CD4-positive, alpha-beta T cell treated with Interleukin-15 for 1 hour (primary cell): ENCODE measurements at places on chromosomes 2 and 18.

GRCh38 chr2:235500110-235500760 is 6.4 kb downstream of the AGAP1 start:
- no peak for DNase-seq

DNA sequence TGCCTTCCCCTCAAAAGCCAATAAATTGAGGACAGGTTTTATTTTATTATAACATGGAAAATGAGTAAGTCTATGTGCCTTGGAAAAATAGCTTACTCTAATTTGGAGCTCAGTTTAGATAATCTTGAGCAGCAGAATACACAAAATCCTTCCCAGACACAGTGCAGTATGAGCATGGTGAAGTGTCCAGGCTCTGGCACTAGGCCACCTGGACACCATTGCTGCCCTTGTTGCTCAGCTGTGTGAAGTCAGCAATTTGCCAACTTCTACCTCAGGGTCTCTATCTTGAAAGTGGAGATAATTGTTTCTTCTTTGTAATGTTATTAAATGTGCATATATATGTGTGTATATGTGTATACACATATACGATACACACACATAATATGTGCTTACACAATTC is 104.9 kb upstream of the CAVIN2 start:
- DNase-seq = no peak

GRCh38 chr18:51028201-51028805 is 1.7 kb upstream of the SMAD4 start:
- DNase-seq = no peak

- DNase-seq = no peak
Observed at GRCh38 chr2:37652199-37652640, 19.2 kb downstream of the CDC42EP3 start.

GRCh38 chr2:119683713-119684443 is 4.9 kb downstream of the TMEM177 start:
- no peak for DNase-seq

DNA sequence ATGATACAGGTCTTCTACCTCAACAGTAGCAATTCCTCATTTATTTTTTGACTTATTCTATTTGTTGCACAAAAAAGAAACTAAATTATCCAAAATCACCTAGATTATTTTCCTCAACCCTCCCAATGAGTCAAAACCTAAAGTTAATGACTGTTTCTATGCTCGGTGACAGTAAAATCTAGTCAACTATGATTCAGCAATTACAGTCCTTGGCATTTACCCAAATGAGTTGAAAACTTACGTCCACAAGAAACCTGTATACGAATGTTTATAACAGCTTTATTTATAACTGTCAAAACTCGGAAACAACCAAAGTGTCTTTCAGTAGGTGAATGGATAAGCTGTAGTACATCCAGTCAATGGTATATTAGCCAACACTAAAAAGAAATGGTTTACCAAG is 439.3 kb downstream of the CBLN2 start:
- DNase-seq = no peak

- DNase-seq = no peak
Observed at GRCh38 chr2:137964859-137965459, 686 bp downstream of the HNMT start.

DNA sequence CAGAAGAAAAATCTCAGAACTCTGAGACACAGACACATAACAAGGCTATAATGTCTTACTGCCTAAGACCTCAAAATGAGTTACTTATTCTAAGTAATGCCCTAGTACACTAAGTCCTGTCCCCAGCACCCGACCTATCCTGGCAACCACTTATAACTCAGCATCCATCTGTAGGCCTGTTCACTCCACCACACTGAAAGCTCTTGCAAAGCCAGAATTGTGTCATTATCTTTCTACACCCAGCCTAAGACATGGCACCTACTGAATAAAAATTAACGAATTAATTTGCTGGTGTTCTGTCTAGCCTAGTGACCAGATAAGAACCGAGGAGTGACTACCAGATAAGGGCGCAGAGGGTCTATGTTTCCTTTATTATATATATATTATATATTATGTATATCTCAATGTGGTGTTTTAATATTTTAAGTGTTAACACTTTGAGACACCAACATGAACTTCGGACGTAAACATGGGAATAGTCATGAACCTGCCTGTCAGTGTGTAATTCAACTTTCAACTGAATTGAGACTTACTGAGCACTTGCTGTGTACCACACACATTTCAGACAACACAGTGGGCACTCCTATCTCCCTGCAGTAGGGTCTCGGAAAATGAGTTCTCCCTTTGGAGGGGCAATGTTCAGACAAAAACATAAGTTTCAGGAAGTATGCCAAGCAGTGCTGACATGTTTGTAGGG is 27.7 kb downstream of the TMEM131 start:
- DNase-seq = no peak

DNA sequence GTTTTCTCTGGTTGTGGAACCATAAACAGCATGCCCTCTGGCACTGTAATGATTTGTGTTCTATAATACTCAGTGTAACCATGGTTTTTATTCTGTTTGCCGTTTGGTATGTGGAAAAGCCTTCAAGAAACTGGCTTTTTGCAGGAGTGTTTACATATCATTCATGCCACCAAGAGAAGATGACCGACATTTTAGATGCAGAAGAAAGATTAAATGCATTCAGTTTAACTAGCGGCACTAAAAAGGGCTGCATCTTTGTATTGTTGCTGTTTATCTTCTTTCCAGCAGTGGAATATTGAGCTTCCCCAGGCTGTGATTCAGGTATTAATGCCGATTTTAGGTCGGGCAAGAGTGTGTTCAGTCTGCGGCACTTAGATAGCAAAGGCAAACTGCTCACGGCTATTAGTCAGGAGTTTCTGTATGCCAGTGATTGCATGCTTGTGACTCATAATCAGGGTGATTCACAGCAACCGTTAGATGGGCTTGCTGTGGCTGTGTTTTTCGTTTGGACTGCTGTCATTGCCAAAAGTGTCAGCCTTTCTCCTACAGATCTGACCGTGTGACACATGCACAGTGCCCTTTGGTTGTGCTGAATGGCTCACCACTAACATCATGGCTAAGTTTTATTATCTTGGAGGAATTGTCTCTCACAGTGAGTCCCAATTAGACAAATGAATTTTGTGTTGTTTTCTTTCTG is 479.7 kb downstream of the PARD3B start:
- DNase-seq = no peak

GRCh38 chr2:135245071-135245470 is 193.0 kb downstream of the RAB3GAP1 start:
- DNase-seq = no peak

GRCh38 chr2:173785813-173786212 is 179.4 kb downstream of the SP3 start:
- no peak for DNase-seq

GRCh38 chr18:12929477-12930083 is 18.2 kb upstream of the SEH1L start:
- no peak for DNase-seq

DNA sequence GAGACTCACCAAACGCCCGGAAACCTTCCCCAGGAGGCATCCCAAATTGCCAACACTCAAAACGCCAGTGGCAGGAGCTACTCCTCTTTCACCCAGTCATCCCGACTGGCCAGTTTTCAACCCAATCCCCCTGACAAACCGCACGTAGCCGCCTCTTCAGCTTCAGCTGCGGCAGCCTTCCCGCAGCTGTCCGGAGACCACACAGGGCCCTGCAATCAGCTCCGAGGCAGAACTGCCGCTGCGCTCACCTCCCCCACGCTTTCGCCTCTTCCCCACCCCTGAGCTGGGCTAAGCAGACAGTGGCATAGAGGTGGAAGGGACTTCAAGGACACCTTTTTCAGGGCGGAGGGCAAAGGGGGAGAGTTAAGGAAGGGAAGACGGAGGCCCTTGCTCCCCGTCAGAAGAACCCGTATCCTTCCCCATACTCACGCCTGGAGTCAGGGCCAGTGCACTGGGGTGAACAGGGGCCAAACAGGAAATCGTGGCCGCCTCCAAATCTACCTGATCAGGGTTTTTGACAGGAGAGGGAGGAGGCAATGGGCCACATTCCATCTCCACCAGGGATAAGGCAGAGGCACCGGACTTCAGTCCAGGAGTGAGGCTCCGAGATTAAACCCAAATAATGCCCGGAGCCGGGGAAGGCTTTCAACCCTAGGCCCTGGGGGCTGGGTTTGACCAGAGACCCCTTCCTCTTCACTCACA is 16.9 kb downstream of the CYP26B1 start:
- no peak for DNase-seq

- DNase-seq = no peak
Observed at GRCh38 chr18:67468038-67468437, 48.5 kb downstream of the DSEL start.

DNA sequence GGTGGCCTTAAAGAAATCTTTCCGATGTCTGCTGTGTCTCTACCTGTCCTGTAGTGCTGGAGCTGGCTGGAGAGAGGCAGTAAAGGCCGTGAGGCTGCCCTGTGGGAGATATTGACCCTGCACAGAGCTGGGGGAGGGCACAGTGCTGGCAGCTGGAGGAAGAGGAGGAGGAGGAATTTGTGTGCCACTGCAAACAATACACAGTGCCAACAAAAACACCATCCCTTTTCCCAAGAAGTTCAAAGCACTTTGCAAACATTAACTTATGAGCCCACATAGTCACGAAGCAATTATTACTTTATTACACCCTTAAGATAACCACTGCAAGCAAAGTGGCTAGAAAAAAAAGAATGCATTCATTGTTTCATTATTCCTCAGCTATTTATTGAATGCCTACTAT is 45.0 kb upstream of the CYTIP start:
- no peak for DNase-seq

- no peak for DNase-seq
Observed at GRCh38 chr2:584863-585823, 92.1 kb downstream of the TMEM18 start.

- DNase-seq = no peak
Observed at GRCh38 chr2:88860421-88861075, 169.1 kb downstream of the RPIA start.

DNA sequence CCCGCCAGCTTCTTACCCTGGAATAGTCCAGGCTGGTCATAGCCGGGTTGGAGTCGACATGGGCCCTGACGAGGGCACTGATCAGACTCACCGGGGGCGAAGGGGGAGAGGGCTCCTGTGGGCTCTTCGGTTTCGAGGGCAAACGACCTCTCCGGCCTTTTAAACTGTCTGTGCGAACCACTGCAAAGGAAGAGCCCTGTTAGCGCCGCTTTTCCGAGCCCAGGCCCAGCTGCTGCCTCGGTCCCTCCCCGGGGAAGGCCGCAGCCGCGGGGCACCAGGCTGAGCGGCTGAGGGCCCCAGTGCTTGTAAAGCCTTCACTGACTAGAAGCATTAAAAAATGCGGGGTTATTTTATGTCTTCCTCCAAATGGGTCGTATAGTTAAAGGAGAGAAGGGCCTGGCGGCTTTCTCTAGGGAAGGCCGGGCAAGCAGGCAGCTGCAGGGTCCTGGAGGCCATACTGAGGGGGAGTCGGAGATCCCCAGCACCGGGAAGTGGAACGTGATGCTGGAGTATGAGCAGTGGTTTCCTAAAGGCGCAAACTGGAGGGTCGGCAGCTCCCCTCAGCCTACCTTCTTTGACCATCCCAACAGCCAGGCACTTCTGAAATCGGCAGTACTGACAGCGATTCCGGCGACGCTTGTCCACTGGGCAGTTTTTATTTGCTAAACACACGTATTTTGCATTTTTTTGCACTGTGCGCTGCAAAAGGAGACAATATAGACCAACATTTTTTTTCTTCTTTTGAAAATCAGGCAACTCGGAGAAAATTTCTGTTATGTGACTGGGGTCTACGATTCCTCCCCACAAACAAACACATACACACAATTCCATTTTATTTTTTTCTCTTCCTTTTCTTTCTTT is 4.5 kb downstream of the NR4A2 start:
- DNase-seq = no peak

GRCh38 chr2:75310876-75311275 is 111.6 kb upstream of the TACR1 start:
- no peak for DNase-seq

GRCh38 chr2:239934571-239935171 is 90.5 kb downstream of the NDUFA10 start:
- DNase-seq = peak; percentile 60

DNA sequence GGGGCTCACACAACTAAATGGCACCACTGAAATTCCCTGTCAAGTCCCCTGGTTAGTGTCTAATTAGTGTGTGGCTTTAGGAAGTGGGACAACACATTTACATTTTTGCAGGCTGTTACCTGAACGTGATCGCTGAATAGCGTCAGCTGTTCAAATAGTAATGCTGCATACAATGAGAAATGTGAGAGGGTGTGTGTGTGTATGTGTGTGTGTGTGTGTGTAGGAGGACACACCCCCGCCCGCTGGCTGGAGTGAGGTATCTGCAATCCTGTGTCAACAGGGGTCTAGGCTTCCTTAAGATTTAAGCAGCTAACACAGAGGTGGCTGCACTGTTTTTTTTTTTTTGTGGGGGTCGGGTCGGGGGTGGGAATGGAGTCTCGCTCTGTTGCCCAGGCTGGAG is 4.8 kb upstream of the LYPD6B start:
- no peak for DNase-seq

DNA sequence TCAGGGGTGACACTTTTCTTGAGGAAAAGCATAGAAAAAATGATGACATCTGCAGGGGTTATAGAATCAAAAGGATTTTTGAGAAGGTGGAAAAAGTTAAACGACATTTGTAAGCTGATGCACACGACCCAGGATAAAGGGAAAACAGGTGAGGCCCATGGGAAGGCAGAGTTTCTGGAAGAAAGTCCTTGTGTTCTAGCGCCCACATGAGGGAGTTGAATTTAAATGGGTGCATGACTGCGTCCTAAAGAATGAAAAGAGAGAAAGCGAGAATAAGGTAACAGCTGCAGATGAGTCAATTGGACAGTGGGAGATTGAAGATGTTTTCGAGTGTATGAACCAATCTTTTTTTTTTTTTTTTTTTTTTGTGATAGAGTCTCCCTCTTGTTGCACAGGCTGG is 158.1 kb downstream of the GALR1 start:
- DNase-seq = no peak

DNA sequence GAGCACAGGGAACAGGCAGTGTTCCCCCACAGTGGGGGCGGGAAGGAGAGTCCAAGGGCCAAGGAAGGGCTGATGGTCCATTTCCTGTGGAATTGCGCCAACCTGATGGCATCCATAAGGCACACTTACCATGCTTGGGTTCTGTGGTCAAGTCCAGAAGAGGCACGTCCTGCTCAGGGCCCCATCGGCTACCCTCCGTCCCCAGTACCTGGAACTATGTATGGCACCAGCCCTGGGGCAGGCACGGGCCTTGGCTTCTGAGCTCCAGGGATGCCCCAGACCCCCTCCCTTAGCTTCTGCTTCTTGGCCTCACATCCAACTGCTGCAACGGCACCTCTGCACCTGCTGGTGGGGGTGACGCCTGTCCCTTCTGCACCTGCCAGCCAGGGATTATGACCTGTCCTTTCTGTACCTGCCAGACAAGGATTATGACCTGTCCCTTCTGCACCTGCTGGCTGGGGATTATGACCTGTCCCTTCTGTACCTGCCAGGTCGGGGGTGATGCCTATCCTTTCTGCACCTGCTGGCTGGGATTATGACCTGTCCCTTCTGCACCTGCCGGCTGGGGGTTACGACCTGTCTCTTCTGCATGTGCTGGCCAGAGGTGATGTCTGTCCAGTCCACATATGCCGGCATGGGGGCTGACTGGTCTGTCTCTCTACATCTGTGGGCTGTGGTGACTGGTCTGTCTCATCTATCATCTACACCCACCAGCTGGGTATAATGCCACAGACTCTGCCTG is 45.4 kb upstream of the SNTG2 start:
- DNase-seq = no peak

GRCh38 chr18:55100817-55101457 is 141.7 kb upstream of the CCDC68 start:
- no peak for DNase-seq
